NB4 (cell line): ENCODE measurements at places on chromosomes 1 and 21.
A peak's percentile ranks its signal among the peaks of the same experiment; 100 is the strongest.

DNA sequence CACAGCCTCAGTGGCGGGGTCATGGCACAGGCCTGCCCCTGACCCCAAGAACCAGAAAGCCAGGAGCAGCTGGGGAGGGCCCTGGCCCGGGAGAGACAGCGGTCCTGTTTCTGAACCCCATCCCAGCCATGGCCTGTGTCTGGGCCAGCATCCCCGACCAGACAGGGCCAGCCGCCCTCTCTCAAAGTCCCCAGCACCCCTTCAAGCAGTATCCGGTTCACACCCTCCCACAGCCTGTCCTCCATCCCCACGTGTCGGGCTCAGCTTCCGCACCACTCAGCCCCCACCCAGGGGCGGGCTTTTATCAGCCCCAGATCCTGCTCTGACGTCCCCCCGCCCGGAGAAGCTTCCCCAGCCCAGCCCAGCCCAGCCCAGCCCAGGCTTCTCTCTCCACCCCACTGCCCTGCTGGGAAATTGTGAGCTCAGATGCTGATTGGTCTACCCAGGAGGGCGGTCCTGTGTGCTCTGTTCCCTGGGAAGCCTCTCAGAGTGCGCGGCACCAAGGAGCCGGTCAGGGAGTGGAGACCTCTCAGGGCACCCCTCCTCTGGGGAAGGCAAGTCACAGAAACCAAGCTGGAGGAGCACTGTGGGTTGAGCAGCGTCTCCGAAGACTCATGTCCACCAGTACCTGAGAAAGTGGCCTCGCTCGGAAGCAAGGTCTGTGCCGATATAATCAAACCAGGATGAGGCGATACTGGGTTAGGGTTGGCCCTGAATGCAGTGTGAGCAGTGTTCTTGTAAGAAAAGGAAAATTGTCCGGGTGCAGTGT, 4.7 kb upstream of the FAAP20 start:
- DNase-seq: no peak

- DNase-seq: no peak
These were observed 33.5 kb upstream of the KLF17 start for GRCh38 chr1:44084998-44085675.

- DNase-seq: no peak
These were observed 179.7 kb upstream of the C1orf174 start for GRCh38 chr1:4079815-4080214.

DNA sequence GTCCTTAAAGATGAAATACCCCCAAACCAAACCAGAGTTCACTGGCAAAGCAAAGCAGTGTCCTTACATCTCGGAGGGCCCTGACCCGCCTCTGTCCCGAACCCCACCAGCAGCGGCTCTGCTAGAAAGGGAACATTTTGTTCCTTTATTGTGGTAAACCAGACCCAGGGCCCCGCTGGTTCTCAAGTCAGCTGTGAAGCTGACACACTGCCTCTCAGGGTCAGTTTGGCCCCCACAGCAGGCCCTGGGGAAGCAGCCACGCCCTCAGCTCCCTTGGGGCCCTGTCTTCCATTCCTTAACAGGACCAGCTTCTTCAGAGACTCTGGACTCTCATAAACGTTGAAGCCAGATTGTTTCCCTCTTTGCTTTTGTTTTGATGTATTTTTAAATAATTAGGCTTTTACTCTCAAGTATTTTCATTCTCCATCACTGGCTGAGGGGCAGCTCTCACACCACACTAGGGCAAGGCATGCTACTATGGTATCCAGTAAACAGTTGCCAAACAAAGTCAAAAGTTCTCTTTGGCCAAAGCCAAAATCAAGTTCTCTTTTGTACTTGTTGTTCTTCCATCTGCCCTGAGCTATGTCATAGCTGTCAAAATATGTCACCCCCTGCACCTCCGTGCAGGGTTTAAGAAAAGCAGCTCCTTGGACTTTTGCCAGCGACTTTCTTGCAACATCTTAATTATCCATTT, 61.1 kb upstream of the ANGPTL1 start:
- DNase-seq: peak; percentile 93

GRCh38 chr1:81801651-81802456, 1.1 kb downstream of the ADGRL2 start:
- no peak for DNase-seq

- no peak for DNase-seq
These were observed 233.7 kb downstream of the NCAM2 start for GRCh38 chr21:21231913-21232312.

DNA sequence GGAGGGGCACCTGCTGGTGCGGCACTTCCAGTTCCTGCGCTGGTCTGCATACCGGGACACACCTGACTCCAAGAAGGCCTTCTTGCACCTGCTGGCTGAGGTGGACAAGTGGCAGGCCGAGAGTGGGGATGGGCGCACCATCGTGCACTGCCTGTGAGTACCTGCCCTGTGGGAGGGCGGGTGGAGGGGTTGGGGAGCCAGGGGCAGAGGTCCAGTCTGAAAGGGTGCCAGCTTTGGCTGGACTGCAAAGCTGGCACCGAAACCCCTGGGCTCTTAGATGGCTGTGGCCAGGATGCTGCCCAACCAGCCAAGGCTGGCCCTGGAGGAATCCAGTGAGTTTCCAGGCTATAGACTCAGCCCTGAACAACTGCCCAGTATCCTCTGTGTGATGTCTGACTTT, 87.3 kb downstream of the PTPRU start:
- no peak for DNase-seq

DNA sequence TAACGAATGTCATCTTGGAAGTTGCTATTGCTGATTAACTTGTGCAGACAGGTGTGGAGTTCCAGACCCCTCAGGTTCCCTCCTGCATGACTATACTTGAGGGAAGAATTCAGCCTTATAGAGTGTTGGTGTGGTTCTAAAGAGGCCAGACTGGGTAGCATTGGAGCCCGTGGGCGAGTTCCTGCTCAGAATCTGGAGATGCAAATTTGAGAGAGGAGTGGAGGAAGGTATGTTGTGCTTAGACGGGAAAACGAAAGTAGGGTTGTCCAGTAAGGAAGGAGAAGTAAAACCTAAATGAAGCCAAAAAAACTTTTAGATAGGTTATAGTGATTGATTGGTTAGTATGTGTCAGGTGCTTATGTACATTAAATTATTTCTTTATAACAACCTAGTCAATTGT, 79.2 kb downstream of the ZNF326 start:
- no peak for DNase-seq

GRCh38 chr1:31371121-31371959, 1.5 kb downstream of the FABP3 start:
- DNase-seq: no peak

DNA sequence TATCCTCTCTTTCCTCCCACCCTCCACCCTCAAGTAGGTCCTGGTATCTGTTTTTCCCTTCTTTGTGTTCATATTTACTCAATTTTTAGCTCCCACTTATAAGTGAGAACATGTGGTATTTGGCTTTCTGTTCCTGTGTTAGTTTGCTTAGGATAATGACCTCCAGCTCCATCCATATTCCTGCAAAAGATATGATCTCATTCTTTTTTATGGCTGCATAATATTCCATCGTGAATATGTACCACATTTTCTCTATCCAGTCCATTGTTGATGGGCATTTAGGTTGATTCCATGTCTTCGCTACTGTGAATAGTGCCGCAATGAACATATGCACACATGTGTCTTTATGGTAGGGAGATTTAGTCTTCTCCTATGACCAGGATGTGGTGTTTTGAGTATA, 14.5 kb downstream of the OLIG2 start:
- no peak for DNase-seq

GRCh38 chr1:162080472-162081015, 11.1 kb downstream of the NOS1AP start:
- DNase-seq: no peak

- no peak for DNase-seq
These were observed 127.1 kb upstream of the KCNJ15 start for GRCh38 chr21:38129711-38130110.

- DNase-seq: no peak
These were observed 13.6 kb downstream of the CDC42BPA start for GRCh38 chr1:227304665-227305064.

DNA sequence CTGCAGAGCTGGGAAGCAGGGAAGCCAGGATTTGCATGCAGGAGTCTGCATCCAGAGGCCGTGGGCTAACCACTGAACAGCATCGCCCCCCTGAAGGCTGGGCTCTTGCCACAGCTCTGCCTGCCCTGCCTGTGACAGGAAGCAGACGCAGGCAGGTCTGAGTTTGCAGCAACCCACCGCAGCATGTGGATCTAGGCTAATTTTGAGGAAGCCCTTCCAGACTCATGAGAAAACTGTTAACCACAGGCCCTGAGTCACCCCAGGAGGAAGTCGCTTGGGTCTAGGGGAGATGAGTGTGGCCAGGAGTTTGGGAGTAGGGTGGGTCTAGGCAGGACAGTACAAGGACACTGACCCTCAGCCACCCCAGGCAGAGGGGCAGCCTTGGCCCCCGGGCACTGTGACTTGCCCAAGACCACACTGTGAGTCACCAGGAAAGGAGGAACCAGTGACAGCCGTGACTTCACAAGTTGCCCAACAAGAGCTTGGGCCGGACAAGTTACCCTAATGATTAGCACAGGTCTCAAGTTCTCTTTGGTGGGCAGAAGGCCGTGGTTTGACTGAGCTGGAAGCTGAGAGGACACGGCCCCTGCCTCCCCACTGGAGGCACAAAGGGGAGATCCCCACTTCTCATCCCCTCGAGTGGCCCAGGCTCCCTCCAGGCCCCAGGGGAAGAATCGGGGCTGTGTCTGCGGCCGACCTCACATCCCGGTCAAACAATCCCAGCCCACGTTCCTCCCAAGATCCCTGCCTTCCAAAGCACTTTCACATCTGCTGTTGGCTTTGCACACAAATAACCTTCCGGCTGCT, 826 bp downstream of the LAPTM5 start:
- peak; percentile 99 for DNase-seq

DNA sequence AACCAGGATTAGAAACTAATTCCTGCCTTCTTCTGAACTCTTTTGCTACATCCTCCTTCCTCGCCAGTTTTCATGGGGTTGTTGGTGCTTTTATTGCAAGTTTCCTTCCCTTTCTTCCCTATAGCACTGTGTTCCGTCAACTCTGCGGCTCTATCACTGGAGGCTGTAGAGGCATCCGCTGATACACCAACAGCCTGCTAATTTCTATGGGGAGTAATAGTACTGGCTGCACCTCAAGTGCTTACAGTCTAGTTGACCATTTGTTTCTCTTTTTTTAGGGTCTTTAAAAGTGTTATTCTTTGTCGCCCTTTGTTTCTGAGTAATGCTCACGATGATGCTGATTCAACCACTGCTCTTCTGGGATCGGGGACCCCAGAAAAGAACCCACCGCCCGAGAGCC, 746 bp downstream of the MIS18A start:
- DNase-seq: peak; percentile 62

- peak; percentile 32 for DNase-seq
These were observed 874.4 kb downstream of the KCNT2 start for GRCh38 chr1:195733826-195734225.

- DNase-seq: no peak
These were observed 5.1 kb downstream of the TNFRSF8 start for GRCh38 chr1:12067900-12068821.
